ENCODE measurements at places on chromosomes 2 and 18.
A peak's percentile ranks its signal among the peaks of the same experiment; 100 is the strongest.

DNA sequence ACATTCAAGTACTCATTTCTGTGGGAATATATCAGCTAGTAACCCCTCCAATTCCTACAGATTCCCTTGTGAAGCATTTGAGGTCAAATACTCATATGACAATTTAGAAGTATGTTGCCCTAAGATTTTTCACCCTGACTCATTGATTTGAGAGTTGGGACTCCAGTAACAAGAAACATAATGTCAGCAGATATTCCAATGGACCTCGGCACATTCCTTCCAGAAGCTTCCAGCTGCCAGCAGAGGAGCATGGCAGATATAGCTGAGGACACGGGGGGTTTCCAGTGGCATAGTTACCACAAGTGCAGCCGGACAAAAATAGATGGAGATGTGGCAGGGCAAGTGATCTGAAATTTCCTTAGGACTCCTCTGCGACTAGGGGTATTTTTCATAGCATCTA lies 101.9 kb upstream of the ARHGAP28 start:
- no peak for DNase-seq

DNA sequence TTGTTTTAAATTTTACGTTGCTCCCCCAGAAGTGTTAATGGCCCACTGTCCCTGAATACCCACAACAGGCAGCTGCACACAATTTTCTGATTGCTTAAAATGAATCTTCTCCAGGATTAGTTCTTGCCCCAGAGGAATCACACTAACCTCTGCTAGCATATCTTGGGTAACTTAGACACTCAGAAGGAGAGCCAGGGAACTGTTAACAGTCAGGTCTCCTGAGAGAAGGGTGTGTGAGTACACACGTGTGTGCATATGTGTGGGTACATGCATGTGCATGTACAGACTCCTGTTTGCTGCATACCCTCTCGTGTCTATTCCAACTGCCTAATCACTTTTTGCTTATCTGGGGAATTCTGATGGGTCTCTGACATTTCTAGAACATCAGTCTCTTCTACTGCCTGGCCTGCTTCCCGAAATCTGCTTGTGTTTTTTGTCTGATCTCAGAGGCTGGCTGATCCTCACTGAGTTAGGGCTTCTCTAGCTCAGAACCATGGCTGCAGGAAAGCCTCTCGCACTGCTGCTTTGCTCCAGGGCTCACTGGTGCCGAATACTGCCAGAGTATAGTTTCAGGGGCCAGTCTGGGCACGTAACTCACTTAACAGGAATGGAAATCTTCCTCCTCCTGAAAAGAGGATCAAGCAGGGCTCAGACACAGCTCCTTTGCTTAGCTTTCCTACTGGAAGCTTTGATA lies 62.8 kb downstream of the PRELID3A start:
- no peak for DNase-seq

DNA sequence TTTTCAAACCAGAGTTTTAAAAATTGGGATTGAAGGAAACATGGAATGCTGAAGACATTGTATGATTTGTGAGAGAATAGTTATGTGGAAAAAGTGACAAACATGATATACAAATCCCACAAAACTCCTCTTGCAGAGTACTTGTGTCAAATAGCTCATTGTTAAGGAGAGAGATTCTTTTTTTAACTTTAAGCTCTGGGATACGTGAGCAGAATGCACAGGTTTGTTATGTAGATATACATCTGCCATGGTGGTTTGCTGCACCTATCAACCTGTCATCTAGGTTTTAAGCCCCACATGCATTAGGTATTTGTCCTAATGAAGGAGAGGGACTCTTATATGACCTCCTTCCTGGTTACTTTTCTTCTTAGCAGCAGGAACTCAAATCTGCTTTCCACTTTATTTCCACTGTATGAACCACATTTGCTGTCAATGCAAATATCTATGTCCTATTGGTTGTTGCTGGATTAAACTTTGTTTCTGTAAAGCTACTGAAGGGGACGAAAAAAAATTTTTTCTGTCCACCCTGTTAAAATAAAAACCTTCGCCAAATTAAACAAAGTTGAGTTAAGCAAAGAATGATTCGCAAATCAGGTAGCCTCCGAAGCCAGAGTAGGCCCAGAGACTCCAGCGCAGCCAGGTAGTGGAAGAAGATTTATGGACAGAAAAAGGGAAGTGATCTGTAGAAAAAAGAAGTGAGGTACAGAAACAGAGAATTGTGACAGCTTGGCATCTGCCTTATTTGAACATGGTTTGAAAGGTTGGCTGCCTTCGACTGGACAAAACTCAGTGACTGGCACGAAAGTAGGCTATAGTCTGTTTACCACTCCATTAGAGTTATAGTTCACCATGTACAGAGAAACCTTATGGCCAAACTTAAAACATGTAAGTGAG lies 430.1 kb upstream of the CHST9 start:
- no peak for DNase-seq

DNA sequence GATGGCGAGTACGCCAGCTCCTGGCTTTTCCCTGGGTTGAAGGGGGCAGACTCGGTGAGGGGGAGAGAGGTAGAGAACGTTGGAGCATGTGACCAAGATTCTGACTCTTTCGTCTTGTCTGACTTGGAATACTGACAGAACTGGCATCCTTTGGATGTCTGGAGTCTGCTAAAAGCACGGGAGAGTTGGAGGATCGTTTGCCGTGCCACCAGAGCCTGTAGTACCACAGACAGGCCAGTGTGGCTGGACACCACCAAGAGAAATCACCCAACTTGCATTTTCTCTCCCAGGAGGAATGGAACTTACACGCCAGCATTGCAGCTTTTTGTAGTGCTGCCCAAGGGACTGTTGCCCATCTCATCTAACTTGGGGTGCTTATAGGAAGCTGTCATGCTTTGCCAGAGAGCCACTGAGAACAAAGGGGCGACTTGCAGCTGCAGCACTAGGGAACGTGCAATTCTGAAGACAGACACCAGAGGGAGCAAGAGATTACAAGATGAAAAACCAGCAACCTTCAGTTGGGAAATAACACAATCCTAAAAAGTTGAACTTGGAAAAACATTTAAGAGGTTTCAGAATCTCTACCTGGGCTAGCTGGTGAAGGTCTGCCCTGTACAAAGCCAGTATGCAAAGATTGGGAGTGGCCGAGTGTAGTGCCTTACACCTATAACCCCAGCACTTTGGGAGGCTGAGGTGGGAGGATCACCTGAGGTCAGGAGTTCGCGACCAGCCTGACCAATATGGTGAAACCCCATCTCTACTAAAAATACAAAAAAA lies 24.1 kb downstream of the PSMG2 start:
- peak; percentile 56 for DNase-seq

GRCh38 chr2:18272148-18272494 lies 288.3 kb downstream of the RDH14 start:
- no peak for DNase-seq

DNA sequence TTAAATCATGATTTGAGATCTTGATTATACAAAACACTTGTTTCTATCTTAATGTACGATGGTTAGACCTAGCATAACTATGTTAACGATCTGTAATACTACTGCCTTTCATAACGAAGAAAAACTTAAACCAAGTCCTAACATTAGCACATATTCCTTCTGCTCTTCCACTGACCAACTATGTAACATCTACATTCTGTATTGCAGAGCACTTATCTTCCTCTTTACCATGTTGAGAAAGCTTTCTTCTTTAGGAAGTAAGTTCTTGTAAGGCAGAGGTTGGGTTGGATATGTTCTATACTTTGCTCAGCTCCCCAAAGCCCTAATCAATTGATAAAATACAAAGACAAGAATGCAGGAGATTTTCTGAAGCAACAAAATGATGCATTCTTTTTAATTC lies 7.9 kb upstream of the ZNF407 start:
- no peak for DNase-seq

- no peak for DNase-seq
Measured at GRCh38 chr18:13392899-13393298, 174.3 kb downstream of the LDLRAD4 start.

DNA sequence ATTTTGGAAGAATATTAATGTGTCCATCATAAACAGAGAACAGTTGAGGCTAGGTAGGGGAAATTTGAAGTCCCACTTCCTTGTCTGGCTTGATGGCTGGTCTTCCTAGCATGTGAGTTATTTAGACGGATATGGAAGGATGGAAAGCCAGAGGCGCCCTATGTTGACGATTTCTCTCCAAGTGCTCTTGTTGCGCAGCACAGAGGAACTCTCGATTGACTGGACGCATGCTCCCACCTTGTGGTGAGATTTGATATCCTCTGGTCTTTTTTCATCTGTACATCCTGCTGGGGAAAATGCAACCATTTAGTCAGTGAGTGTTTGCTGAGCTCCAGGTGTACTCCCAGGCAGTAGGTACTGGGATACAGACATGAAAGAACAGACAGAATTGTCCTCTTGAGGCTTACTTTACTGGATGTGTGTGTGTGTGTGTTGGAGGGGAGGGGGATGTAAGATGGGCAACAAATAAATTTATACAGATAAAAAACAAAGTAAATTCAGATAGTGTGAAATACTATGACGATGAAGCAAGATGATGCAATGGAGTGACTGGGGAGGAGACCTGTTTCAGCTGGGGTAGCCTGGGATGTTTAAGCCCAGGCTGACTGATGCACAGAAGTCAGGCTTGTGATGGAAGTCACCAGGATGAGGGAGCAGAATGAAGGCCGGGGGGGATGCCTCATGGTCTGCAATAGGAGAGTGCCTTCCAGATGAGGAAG lies 137.2 kb downstream of the TRIM43 start:
- DNase-seq: peak; percentile 4

Data from CD4-positive, alpha-beta T cell treated with Interleukin-6 at 100 ng/mL for 8 hours (primary cell).